ENCODE measurements at places on chromosomes 7 and 10. TPM values are rescaled to one million over a fixed set of nuclear protein-coding genes. Genes with fewer than 3 reads are reported as not detected.

Gene OPN1SW
- not detected for total RNA-seq

- no peaks in the 10 kb centered on the region for H3K36me3 ChIP-seq
- no peak overlapping the region for H3K4me3 ChIP-seq
Measured at GRCh38 chr7:139753693-139754111, 24.1 kb downstream of the HIPK2 start.

GRCh38 chr7:4845740-4846142, 16.1 kb downstream of the PAPOLB start:
- H3K4me3 ChIP-seq: no peak overlapping the region
- no peak for DNase-seq
- no peaks in the 10 kb centered on the region for H3K36me3 ChIP-seq
- no peaks in the 10 kb centered on the region for H3K27me3 ChIP-seq
- peaks cover 6% of the 10 kb centered on the region for H3K4me1 ChIP-seq

Gene LRIT1
- total RNA-seq: not detected

Gene ZNRF2
- total RNA-seq: 16.9 TPM

GRCh38 chr10:4512671-4513240, 313.3 kb upstream of the AKR1E2 start:
- no peaks in the 10 kb centered on the region for H3K36me3 ChIP-seq
- H3K4me1 ChIP-seq: peaks cover 28% of the 10 kb centered on the region
- H3K4me3 ChIP-seq: no peak overlapping the region

All from esophagus muscularis mucosa (tissue), 4 donors.